ENCODE measurements at places on chromosomes 13 and 19.

- H3K4me1 ChIP-seq = no peaks in the 10 kb centered on the region
- no peaks in the 10 kb centered on the region for H3K36me3 ChIP-seq
- no peak overlapping the region for H3K27ac ChIP-seq
Measured at GRCh38 chr19:49403404-49404187, 15.5 kb downstream of the KASH5 start.

GRCh38 chr13:106484537-106485193 is 50.8 kb downstream of the EFNB2 start:
- H3K27ac ChIP-seq = peak overlapping the region; percentile 93
- DNase-seq = peak; percentile 80
- no peaks in the 10 kb centered on the region for H3K27me3 ChIP-seq
- H3K4me3 ChIP-seq = peak overlapping the region; percentile 58

DNA sequence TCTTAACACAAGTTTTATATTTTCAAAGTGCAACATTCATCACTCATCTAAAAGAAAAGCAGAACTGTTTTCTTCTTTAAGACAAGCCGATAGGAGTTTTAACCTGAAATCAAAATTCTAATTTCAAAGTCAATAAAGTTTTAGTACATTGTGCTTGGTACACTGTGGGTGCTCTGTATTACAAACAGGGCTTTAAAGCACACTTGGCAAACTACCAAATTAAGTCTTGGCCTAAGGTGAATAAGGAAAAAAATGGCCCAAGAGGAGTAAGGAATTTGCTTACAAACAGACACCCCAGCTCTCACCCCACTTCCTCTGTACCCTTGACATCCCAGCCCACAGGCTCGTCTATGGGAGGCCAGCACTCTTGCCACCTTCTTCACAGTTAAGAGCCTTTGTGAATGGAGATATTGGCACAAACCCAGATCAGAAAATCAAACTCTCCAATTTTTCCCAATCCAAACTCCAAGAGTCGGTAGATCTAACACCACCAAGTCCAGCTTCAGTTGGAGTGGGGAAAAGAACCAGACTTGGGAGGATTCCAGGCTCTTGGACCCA is 66.0 kb downstream of the ABCC4 start:
- H3K27ac ChIP-seq = no peak overlapping the region
- H3K4me3 ChIP-seq = no peak overlapping the region
- no peaks in the 10 kb centered on the region for H3K27me3 ChIP-seq
- H3K36me3 ChIP-seq = no peaks in the 10 kb centered on the region
- H3K4me1 ChIP-seq = no peaks in the 10 kb centered on the region
- DNase-seq = no peak

DNA sequence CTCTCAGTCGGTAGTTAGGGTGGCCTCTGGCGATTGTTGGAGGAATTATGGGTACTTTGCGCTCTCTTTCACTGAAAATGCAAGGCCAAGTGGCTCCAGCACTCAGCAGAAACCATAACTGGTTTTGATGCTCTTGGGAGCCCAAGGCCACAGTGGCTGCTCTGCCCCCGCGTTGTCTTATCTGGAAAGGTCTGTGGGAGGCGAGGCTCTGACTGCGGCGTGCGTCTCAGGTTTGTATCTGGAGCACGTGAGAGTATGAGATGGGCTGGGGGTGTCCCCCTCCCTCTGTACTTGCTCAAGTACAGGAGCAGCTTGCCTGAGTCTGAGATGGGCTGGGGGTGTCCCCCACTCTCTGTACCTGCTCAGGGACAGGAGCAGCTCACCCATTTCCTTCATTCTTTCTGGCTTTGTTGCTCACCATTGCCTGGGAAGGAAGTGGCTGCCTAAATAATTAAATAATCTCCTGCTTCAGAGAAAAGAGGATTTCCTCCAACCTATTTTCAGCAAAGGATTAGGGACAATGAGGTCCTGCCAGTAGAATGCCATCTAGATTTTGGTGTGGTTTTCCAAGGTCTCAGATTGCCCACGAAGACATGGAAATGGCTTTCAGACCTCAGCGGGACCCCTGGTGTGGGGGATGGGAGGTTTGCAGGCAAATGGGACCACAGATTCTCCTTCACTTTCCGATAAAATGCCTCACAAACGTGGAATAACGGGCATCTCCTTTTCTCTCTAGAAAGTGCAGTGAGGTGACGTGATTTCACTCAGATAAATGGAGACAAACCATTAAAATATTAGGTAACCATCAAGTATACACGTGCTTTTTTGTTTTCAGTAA is 14.7 kb downstream of the ATP11A start:
- H3K27me3 ChIP-seq = no peaks in the 10 kb centered on the region
- no peaks in the 10 kb centered on the region for H3K36me3 ChIP-seq
- no peak overlapping the region for H3K4me3 ChIP-seq
- H3K4me1 ChIP-seq = no peaks in the 10 kb centered on the region
- DNase-seq = no peak

GRCh38 chr19:38252941-38253691 is 3.1 kb downstream of the PPP1R14A start:
- DNase-seq = peak; percentile 90
- peaks cover 4% of the 10 kb centered on the region for H3K36me3 ChIP-seq
- H3K27me3 ChIP-seq = no peaks in the 10 kb centered on the region

Measured in ascending aorta (tissue), 2 donors.